Stimulated activated CD4-positive, alpha-beta T cell treated with anti-CD3 and anti-CD28 coated beads, Interleukin-12 subunit alpha, Interleukin-12 subunit beta, amount 100 ng/mL, for 4 hours (primary cell): ENCODE measurements at places on chromosomes 16 and 17.

- no peak for DNase-seq
These were observed 14.4 kb downstream of the RHOT1 start for GRCh38 chr17:32156656-32157055.

GRCh38 chr17:49249292-49249794, 18.8 kb upstream of the PHOSPHO1 start:
- DNase-seq: no peak

DNA sequence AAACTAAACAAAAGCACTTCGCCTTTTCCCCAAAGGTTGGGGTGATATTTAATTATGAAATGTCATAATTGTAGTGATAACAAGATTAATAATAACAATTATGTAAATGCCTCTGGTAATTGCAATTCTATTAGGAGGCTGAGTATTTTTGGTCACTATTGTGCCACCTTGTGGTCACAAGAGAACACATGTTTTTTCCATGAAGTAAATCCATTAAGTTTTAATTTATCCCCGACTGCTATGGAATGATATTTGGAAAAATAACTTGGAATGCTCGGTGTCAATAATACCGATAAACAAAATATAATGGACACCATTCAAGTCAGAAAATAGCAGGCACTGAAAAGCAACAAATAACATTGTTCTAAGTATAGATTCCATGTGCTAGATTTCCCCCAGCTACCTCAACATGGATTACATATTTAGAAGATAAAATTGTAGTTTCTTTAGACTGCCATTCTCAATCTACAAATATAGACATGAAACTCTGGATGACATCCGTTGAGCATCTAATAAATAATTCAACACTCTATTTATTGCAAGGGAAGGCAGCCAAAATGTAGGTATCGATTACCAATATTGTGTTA, 25.0 kb upstream of the KCNJ2 start:
- no peak for DNase-seq

GRCh38 chr16:30622455-30623032, 12.4 kb upstream of the ZNF689 start:
- no peak for DNase-seq

- no peak for DNase-seq
These were observed 17.7 kb downstream of the KNOP1 start for GRCh38 chr16:19700319-19700781.

DNA sequence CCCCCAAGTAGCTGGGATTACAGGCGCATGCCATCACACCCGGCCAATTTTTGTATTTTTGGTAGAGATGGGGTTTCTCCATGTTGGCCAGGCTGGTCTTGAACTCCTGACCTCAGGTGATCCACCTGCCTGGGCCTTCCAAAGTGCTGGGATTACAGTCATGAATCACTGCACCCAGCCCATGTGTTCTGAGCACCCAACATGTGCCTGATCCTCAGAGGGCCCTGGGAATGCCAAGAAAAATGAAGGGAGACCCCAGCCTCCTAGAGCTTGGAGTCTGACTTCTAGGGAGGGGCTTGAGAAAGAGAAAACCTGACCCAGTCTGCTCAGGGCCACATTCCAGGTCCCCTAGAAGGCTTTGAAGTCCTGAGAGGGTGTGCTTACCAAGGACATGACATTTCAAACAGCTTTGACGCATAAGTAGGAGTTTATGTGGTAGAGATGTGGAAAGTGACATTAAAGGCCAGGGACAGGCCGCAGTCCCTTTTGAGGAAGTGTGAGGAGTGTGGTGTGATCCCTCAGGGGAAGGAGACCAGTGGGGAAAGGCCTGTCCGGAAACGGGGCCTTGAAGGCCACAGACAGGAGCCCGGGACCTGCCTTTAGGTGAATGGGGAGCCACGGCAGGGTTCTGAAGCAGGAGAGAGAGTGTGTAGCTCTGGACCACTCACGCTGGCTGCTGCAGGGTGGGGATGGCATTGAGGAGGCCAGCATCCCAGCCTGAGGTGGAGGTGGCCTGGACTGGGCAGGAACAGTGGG, 1.1 kb upstream of the CCL22 start:
- no peak for DNase-seq

GRCh38 chr17:76083536-76084182, 4.7 kb downstream of the ZACN start:
- no peak for DNase-seq
